Stimulated activated CD4-positive, alpha-beta T cell treated with anti-CD3 and anti-CD28 coated beads, Interleukin-2, amount 100 ng/mL, for 4 hours (primary cell): ENCODE measurements at places on chromosomes 5 and 9.

- DNase-seq, result no peak
Observed at GRCh38 chr5:180787711-180788431, 14.7 kb downstream of the MGAT1 start.

DNA sequence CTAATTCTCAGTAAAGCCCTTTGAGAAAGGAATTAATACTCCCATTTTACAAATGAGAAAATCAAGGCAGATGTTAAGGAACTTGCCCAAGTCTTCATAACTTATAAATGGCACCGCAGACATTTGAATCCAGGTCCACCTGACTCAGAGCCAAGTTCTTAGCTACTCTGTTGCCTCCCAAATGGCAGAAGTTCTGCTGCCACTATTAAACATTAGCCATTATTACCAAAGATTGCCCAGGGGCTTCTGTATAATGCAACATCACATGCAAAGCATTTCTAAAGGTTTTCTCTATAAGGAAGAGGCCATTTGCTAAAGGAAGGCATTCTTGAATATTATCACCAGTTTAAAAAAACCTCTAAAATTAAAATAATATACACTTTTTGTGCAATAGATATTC is 28.3 kb downstream of the TPD52L3 start:
- no peak for DNase-seq

DNA sequence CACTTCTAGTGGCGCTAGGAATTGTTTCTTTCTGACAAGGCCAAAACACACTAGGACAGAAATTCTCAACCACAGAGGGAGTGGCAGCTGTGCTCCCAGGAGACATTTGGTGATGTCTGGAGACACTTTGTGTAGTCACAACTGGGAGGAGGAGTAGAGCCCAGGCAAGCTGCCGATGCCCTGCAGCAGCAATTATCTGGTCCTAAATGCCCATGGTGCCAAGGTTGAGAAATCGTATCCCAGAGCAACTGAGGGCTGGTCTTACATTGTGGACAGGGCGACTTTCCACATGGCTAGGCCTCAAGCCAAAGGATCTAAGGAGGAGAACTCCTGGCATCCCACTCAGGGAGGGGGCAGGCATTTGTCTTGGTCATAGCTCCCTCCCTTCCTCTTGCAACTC is 259.9 kb downstream of the GADD45G start:
- no peak for DNase-seq

DNA sequence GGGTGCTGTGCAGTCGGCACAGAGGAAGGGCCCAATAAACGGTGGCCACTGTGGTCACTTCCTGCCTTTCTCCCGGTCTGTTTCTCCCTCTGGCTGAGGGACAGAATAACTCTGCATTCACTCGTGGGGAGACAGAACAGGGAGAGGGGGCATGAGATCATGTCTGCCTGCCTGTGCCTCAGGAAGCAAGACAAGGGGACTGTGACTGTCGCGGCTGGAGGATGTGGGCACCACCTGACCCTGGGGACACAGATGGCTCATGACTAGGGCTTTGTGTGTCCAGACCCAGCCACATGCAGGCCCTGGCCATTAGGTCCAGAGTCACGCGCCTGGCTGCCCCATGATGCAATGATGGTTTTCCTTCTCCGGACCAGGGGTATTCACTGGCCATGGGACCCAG is 5.8 kb downstream of the TRUB2 start:
- no peak for DNase-seq

DNA sequence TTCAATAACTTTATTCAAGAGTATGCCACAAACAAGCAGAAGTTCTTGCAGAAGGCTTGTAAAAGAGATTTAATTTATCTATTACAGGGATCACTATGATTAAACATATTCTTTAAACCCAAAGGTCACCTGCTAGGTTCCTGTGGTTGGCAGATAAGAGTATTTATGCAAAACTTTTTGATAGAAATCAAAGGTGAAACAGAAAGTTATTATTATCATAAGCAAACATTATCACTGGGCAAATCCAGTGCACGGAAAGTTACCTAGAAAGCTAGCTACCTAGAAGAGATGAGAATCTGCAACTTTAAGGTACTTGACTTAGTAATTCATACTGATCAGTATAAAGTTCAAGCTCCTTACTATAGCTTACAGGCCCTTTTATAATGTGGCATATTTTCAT is 3.2 kb downstream of the STARD4 start:
- no peak for DNase-seq

- no peak for DNase-seq
Observed at GRCh38 chr9:134171316-134172197, 7.2 kb upstream of the RNU6ATAC start.

- DNase-seq, result no peak
Observed at GRCh38 chr5:83577036-83577636, 105.6 kb downstream of the VCAN start.

GRCh38 chr5:171654881-171655280 is 130.7 kb upstream of the SMIM23 start:
- DNase-seq, result no peak

- DNase-seq, result no peak
Observed at GRCh38 chr5:110957934-110958333, 113.6 kb upstream of the TSLP start.

GRCh38 chr5:13866792-13867191 is 77.7 kb downstream of the DNAH5 start:
- DNase-seq, result no peak

DNA sequence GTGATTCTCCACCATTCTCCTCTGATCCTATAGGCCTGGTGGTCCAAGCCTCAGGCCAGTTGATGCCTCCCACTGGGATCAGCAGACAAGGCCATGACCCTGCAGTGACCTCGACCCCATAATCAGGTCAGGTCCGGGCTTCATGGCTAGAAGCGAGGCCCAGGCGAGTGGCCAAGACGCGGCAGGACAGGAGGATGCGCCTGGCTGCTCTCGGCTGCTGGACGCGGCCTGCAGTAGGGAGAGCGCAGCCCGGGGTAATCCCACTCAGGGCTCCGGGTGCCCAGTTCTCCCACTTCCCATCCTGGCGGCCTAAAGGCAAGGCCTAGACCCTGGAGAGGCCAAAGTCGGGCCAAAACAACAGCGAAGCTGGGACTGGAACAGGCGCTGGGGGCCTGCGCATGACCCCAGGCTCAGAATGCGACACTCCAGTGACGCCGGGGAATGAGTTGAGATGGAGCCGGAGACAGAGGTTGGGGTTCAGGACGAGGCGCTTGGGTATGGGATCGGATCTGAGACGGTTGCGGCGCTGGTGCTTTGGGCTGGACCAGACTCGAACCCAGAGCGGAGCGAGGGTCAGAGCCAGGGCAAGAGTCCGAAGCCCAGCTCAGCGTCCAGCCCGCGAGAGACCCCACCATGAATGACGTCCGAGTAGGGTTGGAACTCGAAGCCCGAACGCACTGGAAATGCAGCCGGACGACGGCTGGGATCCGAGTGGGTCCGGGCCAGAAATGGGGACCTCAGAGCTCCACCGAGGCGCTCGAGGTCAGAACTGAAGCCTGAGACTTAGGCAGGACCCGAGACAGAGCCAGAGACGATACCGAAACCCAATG is 3.2 kb downstream of the LHX6 start:
- DNase-seq, result no peak

DNA sequence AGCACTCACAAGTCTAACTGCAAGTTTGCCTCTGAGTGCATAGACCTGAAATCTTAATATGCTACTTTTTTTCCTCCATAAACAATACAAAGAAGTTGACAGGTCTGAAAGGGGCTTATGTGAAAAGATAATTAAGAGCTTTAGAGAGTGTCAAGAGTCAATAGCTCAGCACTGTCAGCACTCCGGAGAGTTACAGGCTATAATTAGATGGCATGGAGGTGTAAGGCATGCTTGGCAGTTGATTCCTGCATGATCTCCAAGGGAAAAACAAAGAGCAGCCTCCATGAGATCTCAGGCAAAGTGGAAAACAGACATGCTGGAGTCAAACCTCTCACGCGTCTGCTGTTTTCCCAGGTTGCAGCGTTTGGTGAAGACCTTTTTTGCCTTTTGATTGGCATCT is 468.7 kb downstream of the TLE4 start:
- no peak for DNase-seq

- DNase-seq, result no peak
Observed at GRCh38 chr5:107023732-107024131, 647.0 kb downstream of the EFNA5 start.

DNA sequence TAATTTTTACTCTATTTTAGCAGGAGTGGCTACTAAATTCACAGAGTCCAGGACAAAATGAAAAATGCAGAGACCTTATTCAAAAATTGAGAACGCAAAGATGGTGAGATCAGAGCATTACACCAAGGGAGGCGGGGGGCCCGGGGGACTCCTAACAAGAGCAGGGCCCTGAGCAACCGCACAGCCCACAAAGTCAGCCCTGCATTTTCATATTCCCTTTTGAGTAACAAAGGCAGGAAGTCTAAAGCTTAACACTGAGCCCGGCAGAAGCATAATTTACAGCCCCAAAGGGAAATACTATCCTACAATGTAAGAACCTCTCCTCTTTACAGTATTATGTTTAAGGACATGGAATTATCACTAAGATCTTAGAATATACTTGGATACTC is 69.4 kb downstream of the TLE1 start:
- DNase-seq, result no peak

DNA sequence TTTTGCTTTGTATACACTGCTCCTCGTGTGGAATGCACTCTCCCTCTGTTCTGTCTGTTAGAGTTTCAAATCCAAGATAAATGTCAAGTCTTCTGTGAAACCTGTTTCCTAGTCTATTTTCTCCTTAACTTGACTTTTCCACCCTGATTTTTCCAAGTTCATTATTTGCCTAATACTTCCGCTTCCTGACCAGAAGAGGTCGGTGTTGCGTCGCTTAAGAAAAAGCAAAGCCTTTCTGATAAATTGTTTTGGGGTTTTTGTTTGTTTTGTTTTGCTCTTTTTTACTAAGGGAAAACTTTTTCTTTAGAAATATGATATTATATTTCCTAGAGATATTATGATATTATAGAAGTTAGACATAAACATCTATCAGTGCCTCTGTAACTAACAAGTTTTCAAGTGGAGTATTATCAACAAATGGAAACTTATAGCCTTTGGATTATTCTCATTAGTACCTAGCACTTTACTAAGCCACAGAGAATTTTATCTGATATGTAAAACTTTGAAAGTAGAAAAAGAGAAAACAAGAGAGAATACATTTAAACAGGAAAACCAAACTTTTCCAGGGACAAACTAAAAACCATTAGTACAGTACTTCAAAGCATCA is 55.8 kb downstream of the PHAX start:
- peak; percentile 6 for DNase-seq

DNA sequence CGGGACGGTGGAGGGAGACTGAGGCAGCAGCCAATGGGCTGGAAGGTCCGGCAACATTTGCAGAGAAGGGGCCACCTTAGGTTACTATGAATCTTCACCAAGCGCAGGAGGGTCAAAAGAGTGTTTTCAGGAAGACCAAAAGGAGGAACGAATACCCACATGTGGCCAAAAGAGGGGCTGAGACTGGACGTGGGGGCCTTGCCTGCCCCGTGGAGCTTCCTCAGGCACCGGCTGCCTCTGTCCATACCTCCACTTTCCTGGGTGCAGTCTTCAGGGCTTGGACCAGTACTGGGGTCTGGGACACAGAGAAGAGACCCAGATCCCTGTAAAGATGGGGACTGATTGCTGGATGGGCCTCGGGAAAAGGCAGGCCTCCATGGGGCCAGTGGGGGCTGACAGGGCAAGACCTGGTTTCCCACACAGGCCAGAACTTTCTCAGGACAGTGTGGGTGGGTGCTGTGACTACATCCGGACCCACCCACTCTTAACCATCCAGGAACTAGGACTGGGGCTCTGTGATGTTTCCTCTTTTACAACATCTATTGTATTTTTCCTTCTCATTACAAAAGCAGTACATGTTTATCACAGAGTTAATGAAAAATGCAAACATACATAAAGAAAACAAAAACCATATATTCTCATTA is 294.7 kb downstream of the ZSWIM6 start:
- no peak for DNase-seq

- no peak for DNase-seq
Observed at GRCh38 chr5:1718669-1719068, 81.0 kb downstream of the MRPL36 start.

GRCh38 chr9:16344343-16344742 is 526.1 kb downstream of the BNC2 start:
- no peak for DNase-seq

DNA sequence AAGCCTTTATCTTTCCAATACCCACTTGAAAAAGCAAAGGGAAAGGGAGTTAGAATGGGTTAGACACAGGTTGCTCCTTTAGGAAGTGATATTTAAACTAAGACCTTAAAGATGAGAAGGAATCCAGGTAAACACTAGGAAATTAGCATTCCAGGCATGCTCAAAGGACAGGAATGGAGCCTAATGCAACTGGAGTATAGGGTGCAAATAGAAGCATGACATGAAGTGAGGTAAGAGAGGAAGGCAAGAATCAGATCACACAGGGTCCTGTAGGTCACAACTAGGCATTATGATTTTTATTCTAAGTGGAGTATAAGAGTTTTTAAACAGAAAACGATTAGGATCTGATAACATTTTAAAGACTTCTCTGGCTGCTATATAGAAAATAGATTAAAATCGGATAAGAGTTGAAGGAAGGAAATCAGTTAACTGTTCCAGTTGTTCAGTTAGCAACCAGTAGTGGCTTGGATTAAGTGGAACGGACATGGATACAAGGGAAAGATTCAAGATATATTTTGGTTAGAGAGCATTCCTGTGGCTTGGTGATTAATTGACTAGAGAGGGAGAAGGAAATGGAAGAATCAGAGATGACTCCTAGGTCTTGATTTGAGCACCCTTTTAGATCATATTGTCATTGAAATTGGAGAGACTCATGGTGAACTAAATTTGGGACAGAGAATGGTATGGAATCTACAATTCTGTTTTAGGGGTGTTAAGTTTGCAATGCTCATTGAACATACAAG is 95.9 kb downstream of the FBXO4 start:
- DNase-seq, result no peak

GRCh38 chr9:110192531-110193261 is 15.3 kb downstream of the C9orf152 start:
- DNase-seq, result no peak

GRCh38 chr9:124480621-124480981 is 26.6 kb downstream of the NR5A1 start:
- no peak for DNase-seq
